ACHN (cell line): ENCODE measurements at places on chromosomes 12 and 14.

DNA sequence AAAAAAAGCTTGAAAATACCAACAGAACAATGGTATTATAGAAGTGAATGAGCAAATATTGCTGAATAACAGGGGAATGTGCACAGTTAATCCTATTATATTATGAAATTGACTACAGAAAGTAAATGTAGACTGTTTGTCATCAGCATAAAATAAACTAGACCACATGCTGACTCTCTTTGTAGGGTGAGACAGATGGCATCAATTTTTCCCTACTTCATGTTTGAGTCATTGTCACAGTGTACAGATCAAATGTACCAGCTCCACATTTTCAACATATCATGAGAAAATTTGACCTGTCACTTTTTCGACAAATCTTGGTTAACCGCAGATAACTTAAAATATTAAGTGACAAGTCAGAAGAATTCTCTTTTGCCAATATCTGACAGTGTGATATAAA, 421.0 kb downstream of the RPL10L start:
- no peak for DNase-seq

GRCh38 chr14:91509083-91509877, 830 bp downstream of the PPP4R3A start:
- DNase-seq, result peak; percentile 27

GRCh38 chr14:36070031-36070719, 106.3 kb downstream of the PTCSC3 start:
- DNase-seq, result peak; percentile 70

DNA sequence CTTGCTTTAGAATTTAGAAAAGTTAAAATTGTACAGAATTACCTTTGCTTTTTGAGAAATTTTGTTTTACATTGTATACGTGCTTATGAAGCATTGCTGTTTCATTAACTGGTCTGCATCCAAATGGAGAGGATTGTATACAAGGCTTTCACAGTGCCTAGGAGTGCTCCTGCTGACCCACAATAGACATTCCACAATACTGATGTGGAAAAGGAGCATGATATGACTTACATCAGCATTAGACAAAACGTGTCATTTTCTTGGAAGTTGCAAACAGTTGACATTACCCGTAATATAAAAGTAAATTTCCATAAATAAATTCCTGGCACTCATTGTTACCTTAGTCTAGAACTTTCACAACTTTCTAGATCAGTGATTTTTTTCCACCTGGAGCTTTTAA, 1.9 kb downstream of the PRKD1 start:
- no peak for DNase-seq

DNA sequence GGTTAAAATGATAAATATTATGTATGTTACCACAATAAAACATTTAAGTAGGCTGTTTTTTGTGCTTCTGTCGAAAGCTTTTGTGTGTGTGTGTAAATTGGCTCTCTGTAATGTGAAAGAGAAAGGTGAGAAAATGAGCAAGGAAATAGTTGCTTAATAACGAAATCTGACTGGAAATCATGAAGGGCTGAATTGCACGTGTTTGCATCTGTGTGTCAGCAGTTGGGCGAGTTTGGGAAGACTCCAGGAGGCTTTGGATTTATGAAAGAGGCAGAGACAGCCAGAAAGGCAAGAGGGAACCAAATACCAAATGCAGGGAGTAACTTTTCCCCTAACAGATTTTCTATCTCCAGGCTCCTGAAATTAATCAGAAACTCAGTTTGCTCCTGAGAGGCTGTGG, 47.2 kb upstream of the PLEKHG3 start:
- DNase-seq, result no peak

DNA sequence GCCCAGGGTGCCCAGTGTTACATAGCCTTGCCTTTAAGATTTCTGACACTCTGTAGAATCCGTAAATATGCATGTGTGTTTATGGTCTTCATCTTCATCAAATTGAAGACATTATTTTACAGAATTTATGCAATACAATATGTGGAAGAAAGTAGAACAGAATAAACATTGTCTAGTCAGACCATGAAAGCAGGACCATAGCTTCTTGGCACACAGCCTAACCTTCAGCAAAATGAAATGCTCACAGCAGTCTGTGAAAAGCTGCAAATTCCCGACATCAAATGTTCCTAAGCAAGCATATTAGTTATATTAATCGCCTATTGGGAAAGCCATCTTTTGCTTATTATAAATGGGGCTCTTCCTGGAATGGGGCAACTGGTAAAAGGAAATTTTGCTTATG, 111.3 kb upstream of the GARIN2 start:
- no peak for DNase-seq

GRCh38 chr14:99737451-99737951, 53.4 kb downstream of the CYP46A1 start:
- peak; percentile 70 for DNase-seq

- peak; percentile 34 for DNase-seq
Observed at GRCh38 chr12:56128670-56129205, 671 bp downstream of the ESYT1 start.

- DNase-seq, result no peak
Observed at GRCh38 chr14:48325486-48325885, 650.1 kb upstream of the MDGA2 start.

- no peak for DNase-seq
Observed at GRCh38 chr12:62910549-62911169, 24.3 kb downstream of the PPM1H start.

DNA sequence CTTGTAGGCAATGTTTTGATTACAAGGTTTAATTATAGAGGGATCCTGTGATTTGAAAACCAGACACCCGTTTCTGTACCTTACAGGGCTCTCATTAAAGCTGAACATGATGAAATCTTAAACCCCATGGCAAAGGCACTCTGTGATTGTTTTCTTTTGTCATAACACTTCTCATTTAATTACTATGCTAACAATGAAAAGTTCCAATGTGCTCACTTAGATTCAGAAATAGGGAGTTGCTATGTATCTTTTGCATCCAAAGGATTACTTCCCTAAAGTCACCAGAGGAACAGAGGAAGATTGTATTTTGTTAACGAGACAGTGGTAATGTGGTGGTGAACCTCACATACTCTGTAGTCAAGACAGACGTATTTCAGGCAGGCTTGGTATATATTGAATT, 81.5 kb upstream of the MYF6 start:
- no peak for DNase-seq

DNA sequence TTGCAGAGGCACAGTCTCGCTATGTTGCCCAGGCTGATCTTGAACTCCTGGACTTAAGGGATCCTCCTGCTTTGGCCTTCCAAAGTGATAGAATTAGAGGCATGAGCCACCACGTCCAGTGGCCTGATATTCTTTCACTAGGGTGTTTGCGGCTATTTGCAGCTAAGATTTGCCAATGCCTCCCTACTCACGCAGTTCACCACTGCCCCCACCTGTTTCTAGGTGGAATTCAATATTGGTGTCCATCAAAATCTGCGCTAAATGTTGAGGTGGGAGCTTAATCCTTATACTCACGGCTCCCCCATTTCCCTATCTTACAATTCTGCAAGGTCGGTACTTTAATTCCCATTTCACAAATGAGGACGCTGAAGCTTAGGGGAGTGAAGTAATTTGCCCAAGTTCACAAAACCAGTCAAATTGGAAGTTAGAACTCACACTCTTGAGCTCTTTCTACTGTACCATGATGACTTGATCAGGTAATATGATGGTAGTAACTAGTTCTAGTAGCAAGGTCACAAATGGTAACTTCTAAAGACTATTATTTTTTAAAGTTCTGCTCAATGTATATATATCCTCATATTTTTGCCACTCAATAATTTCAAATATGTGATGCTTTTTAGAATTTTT, 22.1 kb upstream of the LRRC9 start:
- peak; percentile 8 for DNase-seq

DNA sequence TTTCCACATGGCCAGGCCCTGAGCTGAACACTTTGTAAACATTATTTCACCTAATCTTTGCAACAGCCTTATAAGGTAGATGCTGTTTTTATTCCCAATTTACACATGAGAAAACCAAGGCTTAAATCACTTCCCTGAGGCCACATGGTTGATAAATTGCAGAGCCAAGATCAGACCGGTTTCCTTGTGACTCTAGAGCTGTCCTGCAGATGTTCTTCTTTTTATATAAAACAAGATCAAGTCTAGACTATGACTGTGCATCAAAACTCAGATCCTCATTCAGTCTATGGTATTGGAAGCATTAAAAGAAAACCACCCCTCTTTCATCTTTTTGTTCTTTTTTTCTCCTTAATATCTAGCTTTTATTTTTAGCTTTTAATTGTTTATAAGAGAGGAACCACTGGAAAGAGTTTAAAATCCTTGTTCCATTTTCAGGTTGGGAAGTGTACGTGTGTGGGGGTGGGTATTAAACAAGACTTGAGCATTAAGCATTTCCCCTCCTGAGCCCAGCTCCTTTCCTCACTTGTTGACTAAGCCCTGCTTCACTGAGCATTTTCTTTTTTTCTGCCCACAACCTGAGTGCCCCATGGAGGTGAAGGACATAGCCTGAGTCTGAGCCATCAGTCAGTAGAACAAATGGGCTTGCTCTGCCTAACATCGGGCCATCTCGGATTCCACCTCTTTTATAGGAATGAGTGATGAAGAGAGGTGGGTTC, 45.4 kb downstream of the GPATCH2L start:
- no peak for DNase-seq

GRCh38 chr12:19761463-19761862, 322.2 kb downstream of the AEBP2 start:
- DNase-seq, result no peak

DNA sequence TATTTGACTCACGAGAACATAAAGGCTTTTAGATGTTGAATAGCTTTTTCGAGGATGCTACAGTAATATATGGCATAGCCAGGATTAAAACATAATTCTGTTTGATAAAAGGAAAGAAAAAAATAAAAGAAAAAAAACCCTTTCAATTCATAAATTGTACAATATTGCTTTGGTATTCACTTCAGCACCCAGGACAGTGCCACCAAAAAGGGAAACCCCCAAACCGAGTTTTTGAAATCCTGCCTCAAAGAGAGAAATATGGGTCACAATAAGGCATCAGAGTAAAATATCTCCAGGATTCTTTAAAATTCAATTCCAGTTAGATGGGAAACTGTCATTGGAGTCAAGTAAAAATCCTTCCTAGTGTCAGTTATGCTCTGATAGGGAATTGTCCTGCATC, 551.2 kb upstream of the SEL1L start:
- no peak for DNase-seq

GRCh38 chr14:59334253-59334652, 130.9 kb downstream of the GPR135 start:
- no peak for DNase-seq

GRCh38 chr12:67741270-67741669, 92.7 kb downstream of the DYRK2 start:
- DNase-seq, result no peak

- peak; percentile 88 for DNase-seq
Observed at GRCh38 chr12:6872073-6873048, 742 bp downstream of the SPSB2 start.

DNA sequence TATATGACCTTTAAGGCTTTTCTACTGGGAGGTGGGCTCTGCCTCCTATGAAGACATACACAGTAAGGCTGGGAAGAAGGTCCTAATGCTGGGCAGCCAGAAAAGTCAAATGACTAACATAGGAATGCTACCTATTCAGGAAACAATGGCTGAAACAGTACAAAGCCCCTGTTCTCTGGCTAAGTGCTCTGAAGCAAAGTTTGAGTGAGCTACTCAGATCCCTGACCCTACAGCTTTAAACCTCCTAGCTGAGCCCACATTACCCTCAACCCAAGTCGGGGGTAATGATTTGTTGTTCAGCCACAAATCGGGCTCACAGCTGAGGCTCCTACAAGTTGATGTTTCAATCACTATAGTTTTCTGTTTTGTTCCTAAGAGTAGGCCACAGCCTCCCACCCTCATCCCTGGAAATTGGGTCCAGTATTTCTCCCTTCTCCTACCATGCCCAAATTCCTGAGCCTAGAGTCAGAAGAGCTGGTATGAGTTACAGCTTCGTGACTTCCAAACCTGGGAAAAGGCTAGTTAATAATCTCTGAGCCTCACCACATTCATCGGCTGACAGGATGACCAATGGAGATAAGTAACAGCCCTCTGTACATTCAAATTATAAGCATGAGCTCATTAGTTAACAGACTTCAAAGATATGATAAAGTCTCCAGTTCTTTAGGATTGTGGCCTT, 46.5 kb downstream of the BTBD7 start:
- peak; percentile 95 for DNase-seq

GRCh38 chr14:104794993-104795780, at the start of gene AKT1:
AKT1 (minus strand) TSS chr14:104795748; CDS start chr14:104792643, 3,105 bp downstream.
- peak; percentile 18 for DNase-seq

- DNase-seq, result peak; percentile 93
Observed at GRCh38 chr12:110109037-110109836, 14.9 kb upstream of the IFT81 start.

DNA sequence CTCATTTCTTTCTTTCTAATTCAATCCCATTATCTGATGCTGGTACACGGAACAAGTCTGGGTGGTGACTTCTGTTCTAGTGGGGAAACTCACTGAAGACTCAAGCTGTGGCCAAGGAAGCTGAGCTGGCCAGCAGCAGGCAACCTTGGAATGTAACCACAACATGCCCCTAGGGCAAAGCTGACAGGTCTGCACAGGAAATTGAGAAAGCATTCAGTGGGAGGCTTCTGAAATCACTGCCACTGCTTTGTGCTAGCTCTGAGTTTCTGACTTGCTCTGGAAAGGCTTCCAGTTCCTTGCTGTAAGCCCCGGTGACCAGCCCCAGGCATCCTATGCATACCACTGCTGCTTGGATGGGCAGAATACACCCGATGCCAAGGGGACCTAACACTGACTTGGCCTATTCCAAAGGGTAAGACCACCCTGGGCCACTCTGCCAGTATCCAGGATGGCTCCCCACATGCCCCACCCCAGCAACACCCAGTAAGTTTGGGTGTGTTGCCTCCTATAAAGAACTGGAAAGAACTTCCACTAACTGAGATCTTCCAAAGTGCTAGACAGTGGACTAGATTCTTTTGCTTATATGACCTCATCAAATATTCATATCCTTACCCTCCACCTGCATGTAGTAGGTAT, 84.5 kb upstream of the CDKN3 start:
- peak; percentile 72 for DNase-seq

GRCh38 chr12:93772003-93772700, 95.0 kb downstream of the CRADD start:
- no peak for DNase-seq

DNA sequence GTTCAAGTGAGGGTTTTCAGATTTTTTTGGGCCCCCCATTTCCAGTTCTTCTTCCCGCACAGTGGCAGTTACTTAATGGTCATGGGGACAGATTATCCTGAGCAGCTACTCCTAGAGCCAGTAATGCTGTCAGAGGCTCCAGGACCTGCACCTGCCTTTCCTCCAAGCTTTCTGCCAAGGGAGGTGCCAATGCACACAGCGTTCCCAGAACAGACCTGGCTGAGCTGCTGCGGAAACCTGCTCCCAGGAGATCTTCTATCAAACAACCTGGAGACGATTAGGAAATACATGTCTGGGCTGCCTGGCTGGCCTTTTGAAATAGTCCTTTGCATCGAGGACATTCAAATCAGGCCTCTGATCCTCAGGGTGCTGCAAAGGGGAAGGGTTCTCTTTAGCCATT, 120.9 kb downstream of the SLC8A3 start:
- DNase-seq, result no peak

GRCh38 chr12:121423253-121423652, 23.3 kb downstream of the RNF34 start:
- no peak for DNase-seq
